GM12892 (cell line): ENCODE measurements at places on chromosomes 16 and 17.

- no peak for DNase-seq
Measured at GRCh38 chr17:27868565-27868964, 24.6 kb downstream of the LYRM9 start.

DNA sequence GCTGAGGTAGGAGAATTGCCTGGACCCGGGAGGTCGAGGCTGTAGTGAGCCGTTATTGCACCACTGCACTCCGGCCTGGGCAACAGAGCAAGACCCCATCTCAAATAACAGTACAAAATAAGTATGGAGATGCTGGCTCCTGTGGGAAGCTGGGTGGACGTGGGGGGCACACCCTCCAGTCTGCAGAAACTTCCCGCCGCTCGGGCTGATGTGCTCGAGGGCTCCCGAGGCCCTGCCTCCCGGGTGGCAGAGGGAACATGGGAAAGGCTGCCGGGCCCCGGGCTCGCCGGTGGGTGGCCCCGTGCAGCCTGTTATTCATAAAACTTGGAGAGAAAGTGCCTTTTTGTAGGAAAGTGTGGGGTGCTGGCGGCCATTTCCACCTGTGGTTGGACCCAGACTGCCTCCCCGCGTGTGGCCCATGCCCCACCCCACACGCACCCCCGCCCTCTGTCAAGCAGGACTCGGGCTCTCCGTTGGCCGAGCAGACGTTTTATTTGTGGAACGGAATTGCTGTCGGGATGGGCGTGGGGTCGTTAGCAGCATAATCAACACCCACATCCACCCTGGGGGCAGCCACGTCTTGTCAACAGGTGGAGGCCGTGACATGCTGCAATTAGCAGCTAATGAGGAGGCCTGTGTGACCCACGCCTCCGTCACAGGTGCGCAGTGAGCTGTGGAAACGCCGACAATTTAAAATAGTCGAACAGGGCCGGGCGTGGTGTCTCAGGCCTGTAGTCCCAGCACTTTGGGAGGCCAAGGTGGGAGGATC, 7.4 kb upstream of the CIAO3 start:
- DNase-seq, result no peak

DNA sequence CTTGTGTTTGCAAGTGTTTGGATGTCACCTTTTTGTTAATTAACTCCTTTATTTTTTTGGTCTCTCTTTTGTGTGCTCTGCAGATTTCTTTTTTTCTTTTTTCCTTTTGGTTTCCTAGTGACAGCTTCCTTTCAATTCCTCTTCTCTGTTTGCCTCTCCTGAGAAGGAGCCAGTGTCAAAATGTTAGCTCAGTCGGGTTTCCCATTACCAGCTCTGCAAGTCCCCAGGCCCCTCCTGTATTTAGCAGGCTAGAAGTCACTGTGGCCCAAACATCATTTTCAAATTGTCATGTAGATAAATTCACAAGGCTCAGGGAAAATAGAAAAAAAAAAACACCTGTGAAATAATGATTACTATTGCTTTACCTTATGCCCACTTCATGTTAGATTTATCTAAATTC, 1621.6 kb downstream of the CDH8 start:
- DNase-seq, result no peak

GRCh38 chr16:19472482-19472881, 49.4 kb downstream of the GDE1 start:
- no peak for DNase-seq
